NCI-H1694 treated with DMSO at 0.1 percent for 48 hours (cell line): ENCODE measurements at places on chromosomes 5 and 9.

DNA sequence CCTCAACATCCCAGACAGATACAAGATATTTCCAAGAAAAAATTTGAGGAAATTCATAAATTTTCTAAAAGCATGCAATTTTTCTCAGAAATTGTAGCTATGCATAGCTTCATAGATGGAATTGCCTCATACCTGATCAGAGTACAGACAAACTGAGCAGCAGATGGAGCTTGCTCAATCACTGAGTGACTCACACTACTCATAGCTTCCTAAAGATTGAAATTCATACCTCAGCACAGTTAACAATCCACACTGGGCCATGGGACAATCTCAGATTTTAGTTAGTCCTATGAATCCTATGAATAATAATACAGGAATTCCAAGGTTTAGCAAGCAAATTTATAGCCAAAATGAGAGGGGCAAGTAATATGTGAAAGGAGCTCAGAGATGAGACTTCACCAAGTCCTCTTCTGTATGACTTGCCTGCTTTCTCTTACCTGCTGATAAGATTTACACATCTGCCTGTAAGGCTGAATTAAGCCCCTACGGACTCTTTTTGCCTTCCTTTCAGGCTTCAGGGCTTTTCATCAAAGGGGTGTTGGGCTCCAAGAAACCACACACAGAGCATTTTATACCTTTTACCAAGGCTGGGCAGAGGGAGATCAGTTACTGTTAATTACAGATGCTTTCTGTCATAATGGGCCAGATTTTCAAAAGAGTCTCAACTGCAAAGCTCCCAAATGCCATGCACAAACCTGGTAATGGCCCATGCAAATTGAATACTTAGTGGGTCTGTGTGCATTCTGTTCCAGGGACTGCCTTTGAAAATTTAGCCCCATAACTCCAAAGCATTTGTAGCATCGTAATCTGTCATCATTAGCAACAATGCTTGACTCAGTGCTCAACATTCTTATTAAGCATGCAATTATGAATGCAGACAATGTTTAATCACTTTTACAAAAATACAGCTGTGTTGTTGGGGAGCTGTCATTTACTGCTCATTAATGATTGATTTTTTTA is 439.3 kb downstream of the DTWD2 start:
- no peak for DNase-seq

DNA sequence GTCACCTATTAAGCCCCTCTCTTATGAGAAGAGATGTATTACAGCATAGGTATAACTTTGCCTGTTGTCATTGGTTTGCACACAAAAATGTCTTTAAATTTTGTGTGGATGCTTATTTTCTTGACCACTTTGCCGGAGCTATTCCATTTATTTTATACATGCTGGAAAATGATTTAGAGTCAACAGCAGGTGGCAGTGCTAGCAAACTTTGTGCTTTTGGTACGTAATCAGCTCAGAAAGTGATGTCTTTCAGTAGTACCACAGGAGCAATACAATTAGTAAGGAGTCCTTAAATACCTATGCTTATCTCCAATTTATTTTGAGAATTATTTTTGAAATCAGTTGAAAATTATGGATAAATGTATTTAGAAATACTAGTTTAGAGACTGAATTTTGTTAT is 19.8 kb upstream of the NUDT12 start:
- DNase-seq, result peak; percentile 41

DNA sequence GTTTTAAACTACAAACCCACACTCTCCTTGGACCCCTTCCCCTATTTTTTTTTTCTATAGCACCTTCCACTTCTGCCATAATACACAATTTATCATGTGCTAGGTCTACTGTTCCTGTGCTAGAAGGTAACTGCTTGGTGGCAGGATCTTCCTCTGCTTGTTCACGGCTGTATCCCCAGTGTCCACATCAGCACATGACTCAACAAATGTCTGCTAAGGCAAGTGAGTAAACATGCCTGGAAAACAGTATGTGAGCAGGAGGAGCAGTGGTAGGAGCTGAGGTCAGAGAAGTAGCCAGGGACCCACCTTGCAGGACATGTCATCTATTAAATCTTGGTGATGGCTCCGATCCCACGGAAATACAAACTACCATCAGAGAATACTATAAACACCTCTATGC is 79.4 kb downstream of the AUH start:
- DNase-seq, result no peak

- DNase-seq, result no peak
Measured at GRCh38 chr5:174325431-174325830, 279.9 kb downstream of the NSG2 start.

DNA sequence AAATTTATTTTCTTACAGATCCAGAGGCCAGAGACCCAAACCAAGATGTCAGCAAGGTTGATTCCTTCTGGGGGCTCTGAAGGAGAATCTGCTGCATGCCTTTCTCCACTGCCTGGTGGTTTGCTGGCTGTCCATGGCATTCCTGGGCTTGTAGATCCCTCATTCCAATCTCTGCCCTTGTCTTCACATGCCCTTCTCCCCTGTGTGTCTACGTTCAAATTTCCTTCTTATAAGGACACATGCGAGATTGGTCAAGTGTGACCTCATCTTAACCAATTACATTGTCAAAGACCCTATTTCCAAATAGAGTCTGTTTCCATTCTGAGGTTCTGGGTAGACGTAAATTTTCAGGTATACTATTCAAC is 84.5 kb upstream of the RAI14 start:
- no peak for DNase-seq

GRCh38 chr9:113979343-113980127 is 98.6 kb downstream of the AMBP start:
- no peak for DNase-seq

DNA sequence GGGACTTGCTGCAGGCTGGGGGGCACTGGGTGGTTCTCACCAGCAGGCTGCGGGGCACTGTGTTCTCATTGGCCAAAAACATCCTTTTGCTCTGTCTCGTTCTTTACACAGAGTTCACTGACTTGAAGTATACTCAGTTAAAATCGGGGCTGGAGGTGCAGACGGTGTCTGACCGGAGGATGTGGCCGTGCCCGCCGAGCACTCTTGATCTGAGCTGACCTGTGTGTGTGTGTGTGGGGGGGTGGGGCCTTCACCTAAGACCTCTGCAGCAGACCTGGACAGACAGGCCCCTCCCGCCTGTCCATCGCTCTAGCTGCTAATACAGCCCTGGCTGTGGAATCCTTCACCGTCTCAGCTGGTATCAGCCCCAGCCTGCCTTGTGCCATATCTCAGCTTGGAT is 7.1 kb downstream of the TOR1B start:
- no peak for DNase-seq

DNA sequence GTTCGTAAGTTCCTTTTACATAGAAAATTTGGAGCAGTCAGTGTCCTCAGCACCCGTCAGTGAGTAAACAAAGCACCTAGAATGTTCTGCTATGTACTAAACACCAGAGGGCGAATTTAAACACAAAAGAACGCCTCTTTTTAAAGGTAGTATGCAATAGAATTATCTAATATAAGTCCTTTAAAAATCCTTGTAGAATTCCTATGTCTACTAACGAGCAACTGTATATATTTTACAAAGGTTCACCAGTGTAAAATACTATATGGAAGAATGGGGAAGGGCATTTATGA is 499 bp upstream of the TMEM232 start:
- DNase-seq, result no peak

DNA sequence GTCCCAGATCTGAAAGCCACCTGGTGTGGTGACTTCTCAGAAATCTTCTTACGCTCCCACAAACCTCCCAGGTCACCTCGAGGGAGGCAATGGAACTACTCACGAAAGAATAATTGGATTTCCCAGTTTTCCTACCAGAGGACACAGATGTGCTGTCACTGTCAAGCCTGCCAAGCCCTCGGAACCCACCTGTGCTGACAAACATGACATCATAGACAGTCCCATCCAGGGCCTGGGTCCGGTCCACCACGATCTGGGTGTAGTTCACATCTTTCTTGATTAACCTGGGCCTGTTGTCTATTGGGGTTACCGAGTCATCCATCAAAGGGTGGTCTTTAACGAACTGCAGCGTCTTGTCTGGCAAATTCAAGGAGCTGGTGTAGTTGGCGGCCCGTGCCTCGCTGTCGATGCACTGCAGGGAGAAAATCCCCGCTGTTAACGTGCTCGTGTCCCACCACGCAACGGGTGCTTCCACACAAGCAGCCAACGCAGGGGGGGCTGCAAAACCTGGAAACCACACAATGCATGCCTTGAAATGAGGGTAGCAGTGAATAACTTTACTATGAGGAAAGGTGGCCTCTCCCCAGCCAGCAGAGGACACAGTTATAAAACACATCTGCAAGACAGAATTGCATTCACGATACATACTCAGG is 69.0 kb downstream of the SECISBP2 start:
- DNase-seq, result no peak
